ENCODE measurements at places on chromosomes 5 and 9.
A peak's percentile ranks its signal among the peaks of the same experiment; 100 is the strongest.

GRCh38 chr5:33558489-33558888 is 117.7 kb downstream of the TARS1 start:
- peak; percentile 68 for DNase-seq

DNA sequence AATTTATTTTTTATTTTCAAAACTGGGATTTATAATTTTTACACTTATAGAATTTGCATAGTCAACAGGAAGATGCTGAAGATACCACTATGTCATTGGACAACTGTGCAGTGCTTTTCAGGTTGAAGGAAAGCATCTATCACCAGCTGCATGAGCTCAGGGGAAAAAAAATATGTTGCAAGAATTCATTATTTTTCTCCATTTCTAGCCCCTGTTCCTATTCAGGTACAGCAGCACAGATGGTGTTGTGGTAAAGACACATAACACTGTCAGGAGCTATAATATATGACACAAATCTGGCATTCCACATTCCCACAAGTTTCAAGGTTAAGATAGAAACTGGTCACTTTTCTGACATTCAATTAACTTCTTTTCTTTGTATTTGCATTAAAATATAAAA is 1088.6 kb downstream of the MAT2B start:
- no peak for DNase-seq

GRCh38 chr5:39815711-39816110 is 390.9 kb upstream of the DAB2 start:
- DNase-seq = no peak

DNA sequence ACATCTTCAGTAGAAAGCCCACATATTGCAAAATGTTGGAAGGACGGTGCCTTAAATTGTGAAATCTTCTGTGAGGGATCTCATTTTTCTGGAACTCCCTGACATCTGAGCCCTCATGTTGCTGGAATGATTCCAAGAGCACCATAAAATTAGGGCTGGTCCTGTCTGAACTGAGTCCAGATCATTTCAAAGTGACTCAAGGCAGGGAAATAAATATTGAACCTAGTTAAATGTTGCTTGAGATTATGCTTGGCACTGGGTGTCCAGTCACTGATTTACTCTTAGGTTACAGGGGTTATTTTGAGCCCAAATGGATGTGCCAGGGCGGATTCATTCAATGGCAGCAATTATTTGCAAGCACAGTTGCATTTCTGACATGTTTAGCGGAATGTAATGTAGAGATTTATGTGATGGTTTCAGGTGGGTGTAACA is 437.0 kb downstream of the PIK3R1 start:
- DNase-seq = no peak

- no peak for DNase-seq
These were observed 203.0 kb upstream of the TUT7 start for GRCh38 chr9:86557063-86557766.

DNA sequence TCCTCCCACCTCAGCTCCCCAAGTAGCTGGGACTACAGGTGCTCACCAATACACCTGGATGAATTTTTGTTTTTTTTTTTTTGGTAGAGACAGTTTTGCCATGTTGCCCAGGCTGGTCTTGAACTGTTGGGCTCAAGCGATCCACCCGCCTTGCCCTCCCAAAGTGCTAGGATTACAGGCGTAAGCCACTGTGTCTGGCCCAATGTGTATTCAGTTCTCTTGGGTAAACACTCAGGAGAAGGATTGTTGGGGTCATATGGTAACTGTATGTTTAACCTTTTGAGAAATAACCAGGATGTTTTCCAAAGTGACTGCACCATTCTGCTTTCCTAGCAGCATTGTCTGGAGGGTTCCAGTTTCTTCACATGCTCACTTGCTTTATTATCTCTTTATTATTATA is 67.4 kb downstream of the TNPO1 start:
- DNase-seq = no peak

DNA sequence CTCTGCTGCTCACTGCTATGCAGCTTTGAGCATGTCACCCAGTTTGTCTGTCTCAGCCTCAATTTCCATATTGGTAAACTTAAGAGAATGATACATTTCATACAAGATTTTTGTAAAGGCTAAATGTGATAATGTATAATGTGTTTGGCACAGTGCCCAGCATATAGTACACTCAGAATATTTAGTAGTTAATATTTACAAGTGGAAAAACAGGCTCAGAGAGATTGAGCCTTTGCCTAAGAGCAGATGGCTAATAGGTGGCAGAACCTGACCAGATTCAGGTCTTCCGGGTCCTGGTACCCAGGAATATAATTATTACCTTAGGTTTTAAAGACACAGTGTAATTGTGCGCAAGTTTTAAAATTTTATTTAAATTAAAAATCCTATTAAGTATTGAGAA is 46.8 kb upstream of the KIAA1958 start:
- DNase-seq = no peak

GRCh38 chr9:22158927-22159346 is 149.8 kb upstream of the CDKN2B start:
- peak; percentile 62 for DNase-seq

GRCh38 chr5:79759436-79759835 is 69.8 kb downstream of the CMYA5 start:
- no peak for DNase-seq

DNA sequence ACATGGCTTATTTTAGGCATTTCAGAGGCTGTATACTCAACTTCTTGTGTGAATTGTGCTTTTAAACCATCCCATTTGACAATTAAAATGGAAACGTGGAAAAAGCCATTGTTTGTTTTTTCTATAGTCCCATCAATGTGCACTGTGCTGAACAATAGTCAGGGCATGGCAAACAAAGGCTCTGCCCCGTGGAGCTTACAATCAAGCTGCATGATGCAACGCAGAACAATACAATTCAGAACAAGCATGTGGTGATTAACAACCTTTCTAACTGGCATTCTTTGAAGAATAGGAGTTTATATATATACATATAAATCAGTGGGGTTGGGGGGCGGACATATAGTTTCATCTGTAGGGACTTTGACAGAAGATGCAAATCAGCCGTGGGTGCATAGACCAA is 2125.4 kb upstream of the WWC1 start:
- no peak for DNase-seq

GRCh38 chr5:154395407-154396106 is 50.2 kb upstream of the SAP30L start:
- no peak for DNase-seq

DNA sequence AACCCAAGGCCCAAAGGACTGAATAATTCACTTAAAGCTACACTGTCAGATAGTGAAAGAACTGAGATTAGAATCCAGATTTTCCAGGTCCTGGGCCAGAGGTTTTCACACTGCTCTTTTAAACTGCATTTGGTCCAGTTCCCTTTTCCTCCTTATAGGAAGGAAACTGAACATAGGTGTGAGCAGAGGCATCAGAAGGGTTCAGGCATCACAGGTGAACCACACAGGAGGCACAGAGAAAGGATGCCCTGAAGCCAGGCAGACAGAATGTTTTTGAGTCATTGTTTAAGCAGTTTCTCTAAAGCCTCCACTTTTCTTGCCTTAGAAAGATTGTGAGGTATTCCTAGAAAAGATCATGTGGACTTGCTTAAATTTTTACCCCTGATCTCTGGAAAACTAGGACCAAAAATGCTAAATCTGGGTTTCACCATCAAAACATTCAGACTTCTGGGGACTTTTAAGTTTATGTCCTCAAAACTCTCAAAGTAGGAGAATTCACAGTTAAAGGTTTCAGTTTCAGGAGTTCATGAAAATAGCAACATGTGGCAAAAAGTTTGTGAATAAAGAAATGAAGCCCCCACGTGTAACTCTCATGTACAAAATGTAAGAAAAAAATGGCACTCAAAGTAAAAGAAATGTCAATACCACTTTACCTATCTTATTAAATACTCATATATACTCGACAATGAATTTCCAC is 386.1 kb downstream of the NTRK2 start:
- no peak for DNase-seq

GRCh38 chr9:7368410-7369292 is 430.9 kb downstream of the DMAC1 start:
- DNase-seq = peak; percentile 68

DNA sequence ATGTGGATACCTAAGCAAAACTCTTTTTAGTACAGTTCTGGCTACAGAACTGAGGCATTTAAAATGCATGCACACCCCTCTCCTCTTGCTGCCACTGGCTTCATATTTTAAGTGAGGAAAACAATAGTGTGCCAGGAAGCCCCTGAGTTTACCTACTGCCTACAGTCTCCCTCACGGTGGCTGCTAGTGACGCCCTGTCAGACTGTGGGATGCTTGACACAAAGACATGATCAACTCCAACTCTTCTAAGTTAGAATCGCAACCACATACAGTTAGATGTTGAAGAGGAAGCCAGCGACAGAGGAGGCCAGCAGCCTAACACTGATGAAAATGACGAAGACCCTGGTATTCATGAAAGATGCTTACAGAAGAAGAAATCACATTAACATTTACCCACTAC is 1.3 kb downstream of the SEC16A start:
- no peak for DNase-seq

- DNase-seq = no peak
These were observed 71.8 kb downstream of the EGFLAM start for GRCh38 chr5:38330207-38330606.

DNA sequence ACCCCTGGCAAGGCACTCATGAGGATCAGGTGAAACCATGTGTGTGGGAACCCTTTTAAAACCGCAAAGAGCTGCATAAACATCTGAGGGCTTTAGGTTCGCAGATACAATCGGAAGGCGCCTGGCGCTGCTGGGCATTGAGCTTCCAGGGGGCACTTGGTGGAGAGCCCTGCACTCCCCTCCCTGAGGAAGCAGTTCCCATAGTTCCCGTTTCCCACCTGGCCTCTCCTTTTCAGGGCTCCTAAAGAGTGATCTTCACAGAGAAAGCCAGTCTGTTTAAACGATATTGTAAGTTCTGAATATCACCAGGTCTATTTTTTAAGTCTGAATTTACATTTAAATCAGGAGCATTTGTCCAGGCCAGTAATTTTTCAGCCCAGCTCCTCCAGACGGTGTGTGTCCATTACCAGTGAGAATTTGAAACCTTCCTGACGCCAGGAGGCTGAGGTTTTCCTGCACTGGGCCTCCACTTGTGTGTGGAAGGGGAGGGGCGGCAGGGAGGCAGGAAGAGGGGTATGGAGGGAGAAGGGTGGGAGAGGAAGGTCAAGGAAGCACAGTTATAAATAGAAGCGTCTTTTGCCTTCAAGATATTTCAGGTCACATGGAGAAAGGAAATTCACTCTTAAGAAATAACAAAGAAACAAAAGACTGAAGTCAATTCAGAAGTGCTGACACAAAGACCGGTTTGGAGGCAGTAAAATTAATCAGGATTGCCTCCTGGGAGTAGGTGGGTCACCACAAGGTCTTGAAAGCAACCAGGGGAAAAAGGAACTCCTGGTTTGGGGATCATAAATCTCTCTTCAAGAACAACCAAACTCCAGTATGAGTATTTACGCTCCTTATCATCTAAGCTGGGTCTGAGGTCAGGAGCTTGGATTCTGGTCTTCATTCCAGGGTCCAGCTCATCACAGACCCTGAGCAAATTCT is 14.3 kb upstream of the MGAT1 start:
- peak; percentile 74 for DNase-seq

- no peak for DNase-seq
These were observed 8.3 kb downstream of the SLC25A48 start for GRCh38 chr5:135842737-135843136.

Measured in foreskin melanocyte (primary cell).